ENCODE measurements at places on chromosomes 1 and 21.

DNA sequence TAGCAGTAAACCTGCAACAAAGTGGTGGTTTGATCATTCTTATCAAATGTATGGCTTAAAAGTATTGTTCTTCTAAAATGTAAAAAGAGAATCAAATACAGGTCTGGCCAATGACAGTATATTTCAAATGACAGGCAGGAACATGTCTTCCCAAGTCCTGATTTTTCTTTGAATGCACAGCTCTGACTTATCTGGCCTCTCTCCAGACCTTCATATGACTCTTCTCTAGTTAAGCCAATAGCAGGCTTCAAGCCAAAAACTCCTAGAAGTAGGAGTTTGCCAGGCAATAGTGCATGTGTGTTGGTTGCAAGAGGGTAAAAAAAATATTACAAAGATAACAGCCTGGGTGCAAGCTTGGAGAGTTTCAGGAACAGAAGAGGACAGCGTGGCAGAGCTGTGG, 345.5 kb downstream of the SMYD3 start:
- no peak for DNase-seq

- DNase-seq, result peak; percentile 63
Observed at GRCh38 chr1:162561616-162562469, at the start of gene UAP1. UAP1 (plus strand) TSS chr1:162561722; CDS start chr1:162566069, 4,347 bp downstream.

- no peak for DNase-seq
Observed at GRCh38 chr21:14591377-14591776, 45.3 kb upstream of the SAMSN1 start.

- no peak for DNase-seq
Observed at GRCh38 chr21:42310411-42311001, 4.7 kb downstream of the TFF3 start.

- DNase-seq, result no peak
Observed at GRCh38 chr1:185227161-185227560, 70.2 kb downstream of the SWT1 start.
